Sigmoid colon (tissue), 7 donors: ENCODE measurements at places on chromosomes 2 and 18. TPM values are rescaled to one million over a fixed set of nuclear protein-coding genes. Genes with fewer than 3 reads are reported as not detected.

DNA sequence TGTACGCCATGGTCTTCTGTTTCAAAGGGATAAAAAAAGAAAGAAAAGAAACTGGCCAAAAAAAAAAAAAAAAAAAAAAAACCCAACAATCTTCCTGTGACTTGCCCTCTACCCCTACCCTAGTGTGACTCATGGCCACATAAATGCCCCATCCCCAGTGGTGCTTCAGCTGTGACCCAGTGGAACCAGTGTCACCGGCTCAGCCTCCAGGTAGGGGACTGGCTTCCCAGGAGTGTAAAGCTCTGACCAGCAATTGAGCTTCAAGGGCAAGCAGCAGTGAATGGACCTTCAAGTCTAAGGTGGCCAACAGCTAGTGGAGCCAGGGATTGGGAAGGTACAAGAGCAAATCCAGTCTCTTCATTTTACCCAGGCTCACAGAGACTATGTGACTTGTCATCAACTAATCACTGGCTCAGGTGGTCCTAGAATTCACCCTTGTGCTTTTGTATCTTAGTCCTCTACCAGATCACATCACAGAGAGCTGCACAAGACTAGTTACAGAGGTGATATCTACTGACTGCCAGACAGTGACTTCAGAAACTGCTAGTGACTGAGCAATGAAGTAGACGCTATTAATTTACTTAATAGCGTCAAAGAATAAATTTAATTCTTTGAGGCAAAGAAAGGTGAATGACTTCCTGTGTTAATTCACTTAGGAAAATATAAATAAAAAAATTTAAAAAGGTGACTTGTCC, 1.3 kb upstream of the TGFBRAP1 start:
- peak overlapping the region; percentile 83 for H3K27ac ChIP-seq
- H3K27me3 ChIP-seq: no peaks in the 10 kb centered on the region
- peaks cover 29% of the 10 kb centered on the region for H3K4me1 ChIP-seq
- no peak overlapping the region for H3K4me3 ChIP-seq
- no peak for DNase-seq
- no peaks in the 10 kb centered on the region for H3K36me3 ChIP-seq

GRCh38 chr2:129004485-129004884, 685.8 kb upstream of the HS6ST1 start:
- DNase-seq: no peak
- H3K4me1 ChIP-seq: no peaks in the 10 kb centered on the region
- no peaks in the 10 kb centered on the region for H3K27me3 ChIP-seq
- H3K27ac ChIP-seq: no peak overlapping the region
- no peaks in the 10 kb centered on the region for H3K36me3 ChIP-seq

GRCh38 chr2:62471816-62472215, 34.2 kb downstream of the TMEM17 start:
- H3K36me3 ChIP-seq: no peaks in the 10 kb centered on the region
- H3K27me3 ChIP-seq: no peaks in the 10 kb centered on the region
- no peak for DNase-seq
- H3K27ac ChIP-seq: no peak overlapping the region

GRCh38 chr18:23532848-23533247, 29.5 kb downstream of the RMC1 start:
- no peaks in the 10 kb centered on the region for H3K27me3 ChIP-seq
- no peak for DNase-seq
- peak overlapping the region; percentile 2 for H3K27ac ChIP-seq
- H3K4me3 ChIP-seq: no peak overlapping the region
- H3K36me3 ChIP-seq: peaks cover 98% of the 10 kb centered on the region

SPATS2L gene
- total RNA-seq: 73.7 TPM

DNA sequence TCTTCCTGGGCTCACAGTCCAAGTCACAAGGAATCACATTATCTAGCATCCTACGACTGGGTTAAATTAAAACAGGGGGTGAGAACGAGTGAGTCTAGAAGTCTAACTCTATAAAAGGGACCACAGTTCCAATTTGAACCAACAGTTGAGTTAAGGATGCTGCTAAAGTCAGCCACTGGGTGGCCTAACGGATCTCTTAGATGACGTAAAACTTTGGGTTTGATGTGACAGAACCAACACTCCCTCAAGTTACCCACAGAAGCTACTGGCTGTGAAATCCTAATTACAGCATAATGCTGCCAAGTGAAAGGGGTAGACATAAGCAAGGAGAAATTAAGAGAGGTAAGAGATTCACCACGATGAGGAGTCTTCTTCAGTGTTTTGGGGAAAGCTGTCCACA, 32.7 kb upstream of the RUFY4 start:
- no peak for DNase-seq
- H3K27ac ChIP-seq: no peak overlapping the region
- H3K27me3 ChIP-seq: peaks cover 6% of the 10 kb centered on the region
- H3K36me3 ChIP-seq: no peaks in the 10 kb centered on the region

DNA sequence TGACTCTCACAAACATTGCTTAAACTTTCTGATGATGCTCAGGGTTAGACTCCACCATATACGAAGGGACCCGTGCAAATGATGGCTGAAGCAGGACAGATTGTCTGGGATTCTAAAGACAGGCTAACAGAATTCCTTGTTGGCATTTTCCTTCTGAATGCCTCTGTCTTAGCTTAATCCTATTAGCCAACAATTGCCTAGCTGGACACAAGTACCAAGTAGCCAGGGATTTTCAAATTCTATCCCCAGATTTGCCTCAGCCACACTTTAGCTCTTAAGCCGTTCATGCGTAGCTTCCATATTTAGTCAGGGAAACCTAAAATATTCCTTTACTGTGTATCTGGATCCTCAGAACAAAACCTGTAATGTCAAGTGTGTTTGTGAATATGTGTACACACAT, 40.0 kb downstream of the COL4A3 start:
- H3K4me3 ChIP-seq: no peak overlapping the region
- DNase-seq: no peak
- H3K36me3 ChIP-seq: no peaks in the 10 kb centered on the region
- H3K4me1 ChIP-seq: no peaks in the 10 kb centered on the region

TMEM178A gene
- total RNA-seq: 3.9 TPM

GRCh38 chr2:223034221-223034975, 17.6 kb upstream of the KCNE4 start:
- H3K4me1 ChIP-seq: no peaks in the 10 kb centered on the region
- H3K27me3 ChIP-seq: no peaks in the 10 kb centered on the region
- H3K4me3 ChIP-seq: no peak overlapping the region
- DNase-seq: no peak

- no peak for DNase-seq
- no peak overlapping the region for H3K4me3 ChIP-seq
- H3K36me3 ChIP-seq: no peaks in the 10 kb centered on the region
- no peak overlapping the region for H3K27ac ChIP-seq
Observed at GRCh38 chr18:63091671-63092364, 227.8 kb downstream of the BCL2 start.

GRCh38 chr18:78812067-78812466, 167.6 kb upstream of the SALL3 start:
- no peak overlapping the region for H3K27ac ChIP-seq
- H3K27me3 ChIP-seq: peaks cover 8% of the 10 kb centered on the region
- DNase-seq: no peak
- no peak overlapping the region for H3K4me3 ChIP-seq
- H3K4me1 ChIP-seq: no peaks in the 10 kb centered on the region
- H3K36me3 ChIP-seq: no peaks in the 10 kb centered on the region

- no peak overlapping the region for H3K27ac ChIP-seq
- no peaks in the 10 kb centered on the region for H3K27me3 ChIP-seq
- H3K4me1 ChIP-seq: no peaks in the 10 kb centered on the region
- DNase-seq: no peak
- no peak overlapping the region for H3K4me3 ChIP-seq
Observed at GRCh38 chr2:26414311-26414710, 12.6 kb downstream of the DRC1 start.

DNA sequence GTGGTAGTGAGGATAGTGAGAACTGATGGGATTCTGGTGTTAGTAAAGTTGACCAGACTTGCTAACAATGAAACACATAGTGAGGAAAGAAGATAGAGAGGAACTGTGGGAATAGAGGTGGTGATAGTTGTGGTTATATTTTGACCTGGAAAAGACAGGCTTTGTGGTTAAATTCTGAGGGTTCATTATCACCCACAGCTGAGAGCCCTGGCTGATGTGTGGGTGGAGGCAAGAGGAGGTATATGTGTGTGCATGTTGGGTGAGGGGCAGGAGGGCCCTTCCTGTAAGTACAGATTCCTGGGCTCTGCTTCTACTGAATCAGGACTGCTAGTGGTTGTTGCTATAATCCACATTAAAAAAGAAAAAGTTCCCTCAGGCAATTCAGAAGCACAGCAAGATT, 26.2 kb upstream of the TMEM163 start:
- no peaks in the 10 kb centered on the region for H3K4me1 ChIP-seq
- H3K4me3 ChIP-seq: no peak overlapping the region
- no peak overlapping the region for H3K27ac ChIP-seq
- DNase-seq: no peak

DNA sequence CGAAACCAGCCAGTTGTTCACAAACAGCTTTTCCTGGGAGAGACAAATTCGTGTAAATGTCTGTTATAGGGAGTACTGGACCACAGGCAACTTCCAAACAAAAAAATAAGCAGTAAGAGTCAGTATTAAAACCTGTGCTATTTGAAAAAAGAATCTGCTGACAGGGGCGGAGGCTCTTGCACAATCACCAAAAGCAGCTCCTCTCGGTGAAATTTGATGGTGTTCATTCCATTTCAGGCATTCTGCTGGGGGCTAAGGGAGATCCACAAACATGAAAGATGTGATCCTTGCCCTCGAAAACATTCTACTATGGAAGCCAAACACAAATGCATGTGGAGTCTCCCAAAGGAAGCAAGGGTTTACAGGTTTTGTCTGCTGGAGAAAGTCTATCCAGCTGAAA, 45.0 kb downstream of the TFCP2L1 start:
- no peaks in the 10 kb centered on the region for H3K4me1 ChIP-seq
- no peak overlapping the region for H3K4me3 ChIP-seq
- no peak for DNase-seq
- no peaks in the 10 kb centered on the region for H3K36me3 ChIP-seq
- H3K27me3 ChIP-seq: no peaks in the 10 kb centered on the region

- H3K4me1 ChIP-seq: peaks cover 13% of the 10 kb centered on the region
- H3K27me3 ChIP-seq: no peaks in the 10 kb centered on the region
- no peak for DNase-seq
- no peak overlapping the region for H3K4me3 ChIP-seq
- peaks cover 18% of the 10 kb centered on the region for H3K36me3 ChIP-seq
Observed at GRCh38 chr2:108450863-108451262, 1.9 kb downstream of the GCC2 start.

DNA sequence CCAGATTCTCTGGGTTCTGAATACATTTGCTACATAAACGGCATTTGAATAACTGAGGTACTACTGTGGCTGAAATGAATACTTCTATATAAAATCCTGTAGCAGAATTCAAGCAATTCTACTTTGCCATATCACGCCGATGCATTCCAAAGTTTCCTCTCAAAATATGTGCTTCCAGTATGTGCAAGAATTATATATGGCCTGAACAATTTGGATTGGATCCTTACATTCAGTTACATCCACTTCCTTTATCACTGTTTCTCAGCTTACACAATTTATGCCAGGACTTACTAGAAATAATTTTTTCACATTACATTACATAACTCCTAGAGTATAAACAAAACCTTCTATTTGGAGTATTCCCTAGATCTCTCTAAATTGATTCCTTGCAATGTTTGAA, 46.3 kb upstream of the STAT4 start:
- no peak overlapping the region for H3K27ac ChIP-seq
- H3K4me3 ChIP-seq: no peak overlapping the region
- no peaks in the 10 kb centered on the region for H3K36me3 ChIP-seq
- H3K27me3 ChIP-seq: no peaks in the 10 kb centered on the region
